CD4-positive, alpha-beta T cell treated with Interleukin-6 for 4 hours (primary cell): ENCODE measurements at places on chromosomes 1 and 21.

- no peak for DNase-seq
These were observed 60.6 kb upstream of the CD34 start for GRCh38 chr1:207971331-207972219.

GRCh38 chr1:205925736-205926135 is 17.5 kb downstream of the SLC26A9 start:
- DNase-seq: no peak

DNA sequence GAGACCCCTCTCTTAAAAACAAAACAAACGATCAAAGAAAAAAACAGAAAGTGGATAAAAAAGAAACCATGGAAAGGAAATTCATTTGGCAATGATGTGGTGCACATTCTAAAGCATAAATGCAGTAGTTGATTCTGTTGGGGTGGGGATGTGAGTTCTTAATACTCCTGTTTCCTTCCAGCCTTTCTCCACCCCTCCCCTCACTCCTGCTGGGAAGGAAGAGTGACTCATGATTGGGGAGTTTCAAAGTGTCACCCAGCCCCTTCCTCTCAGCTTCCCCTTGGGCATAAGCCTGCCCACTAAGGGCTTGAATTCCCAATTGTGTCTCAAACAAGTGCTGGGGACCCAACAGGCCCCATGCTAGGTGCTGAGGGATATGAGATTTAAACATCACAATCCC is 6.7 kb upstream of the PINK1 start:
- no peak for DNase-seq

DNA sequence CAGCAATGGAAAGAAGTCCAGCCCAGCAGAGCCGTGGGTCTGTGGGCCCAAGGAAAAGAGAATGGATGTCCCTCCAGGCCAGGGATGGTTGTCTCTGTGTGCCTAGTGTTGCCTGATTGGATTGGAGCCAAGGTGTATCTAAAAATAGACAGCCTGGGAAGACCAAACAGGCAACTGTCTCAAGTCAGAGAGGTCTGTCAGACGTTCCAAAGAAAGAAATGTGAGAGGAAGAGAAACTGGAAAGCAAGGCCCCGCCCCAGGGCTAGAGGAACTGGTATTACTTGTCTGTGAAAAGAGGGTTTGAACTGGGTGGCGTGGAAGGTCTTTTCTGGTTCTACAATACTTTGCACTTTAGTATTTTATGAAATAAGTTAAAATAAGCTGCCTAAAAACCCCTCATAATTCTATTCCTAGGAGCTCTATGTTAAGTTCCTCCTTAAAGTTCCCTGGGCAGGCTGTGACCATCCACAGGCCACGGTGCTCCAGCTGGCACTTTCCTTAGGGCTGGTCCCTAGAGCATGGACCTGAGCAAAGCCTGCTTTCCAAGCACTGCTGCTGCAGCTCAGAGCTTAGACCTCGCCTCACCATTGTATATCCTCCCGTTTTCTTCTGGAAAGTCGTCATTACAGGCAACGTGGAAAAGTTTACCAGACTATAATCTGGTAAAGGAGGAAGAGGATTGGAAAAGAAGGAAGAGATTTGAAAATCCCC is 151.6 kb downstream of the DISC1 start:
- DNase-seq: no peak

GRCh38 chr1:109151146-109151990 is 37.5 kb downstream of the ELAPOR1 start:
- no peak for DNase-seq
